ENCODE measurements at places on chromosomes 12 and 14.

DNA sequence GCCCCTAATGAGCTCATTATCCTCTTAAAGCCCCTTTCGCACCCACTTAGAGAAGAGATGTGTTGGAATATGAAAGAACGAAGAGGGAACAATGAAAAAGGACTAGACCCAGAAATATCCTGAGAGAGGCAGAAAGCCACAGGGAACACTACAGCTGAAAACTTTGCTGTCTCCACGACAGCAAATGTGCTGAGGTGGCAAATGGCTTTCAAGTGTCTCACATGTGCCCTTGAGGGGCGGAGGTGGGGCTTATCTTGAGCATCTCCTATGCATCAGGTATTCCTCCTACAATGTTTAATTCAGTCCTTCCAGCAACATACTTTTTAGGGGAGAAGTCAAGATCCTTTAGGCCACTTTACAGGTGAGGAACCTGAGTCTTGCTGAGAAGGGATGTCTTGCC is 62.9 kb downstream of the WSCD2 start:
- no peak for DNase-seq

DNA sequence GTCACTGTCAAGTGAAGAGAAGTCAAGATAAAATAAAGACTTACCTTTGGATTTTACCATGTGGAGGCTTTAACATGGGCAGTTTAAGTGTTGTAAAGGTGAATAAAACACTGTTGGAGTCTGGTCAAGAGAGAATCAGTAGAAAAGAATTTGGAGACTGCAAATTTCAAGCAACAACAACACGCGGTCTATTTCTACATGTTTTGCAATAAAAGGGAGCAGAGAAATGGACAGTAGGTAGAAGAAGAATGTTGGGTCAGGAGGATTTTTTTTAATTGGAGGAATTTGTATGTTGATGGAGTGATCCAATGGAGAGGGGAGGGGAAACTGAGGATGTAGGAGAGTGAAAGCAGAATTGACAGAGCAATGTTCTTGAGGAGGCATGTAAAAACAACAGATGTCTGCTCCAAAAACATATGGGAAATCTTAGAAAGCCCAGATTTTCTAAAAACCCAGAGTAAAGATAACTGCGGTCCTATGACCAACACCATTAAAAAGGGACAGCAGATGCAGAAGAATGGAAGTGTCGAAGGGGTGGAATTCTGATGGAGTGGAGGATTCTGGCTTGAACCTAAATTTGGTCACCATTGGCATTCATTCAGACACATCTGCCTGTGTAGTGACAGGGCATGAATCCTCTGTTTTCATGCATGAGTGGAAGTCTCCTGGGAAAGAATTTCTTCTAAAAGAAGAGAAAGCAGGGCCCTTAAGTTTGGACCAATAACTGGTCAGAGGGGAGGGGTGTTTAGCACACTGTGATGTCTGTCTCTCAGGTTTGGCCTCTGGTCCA is 68.0 kb upstream of the OSBPL8 start:
- no peak for DNase-seq

DNA sequence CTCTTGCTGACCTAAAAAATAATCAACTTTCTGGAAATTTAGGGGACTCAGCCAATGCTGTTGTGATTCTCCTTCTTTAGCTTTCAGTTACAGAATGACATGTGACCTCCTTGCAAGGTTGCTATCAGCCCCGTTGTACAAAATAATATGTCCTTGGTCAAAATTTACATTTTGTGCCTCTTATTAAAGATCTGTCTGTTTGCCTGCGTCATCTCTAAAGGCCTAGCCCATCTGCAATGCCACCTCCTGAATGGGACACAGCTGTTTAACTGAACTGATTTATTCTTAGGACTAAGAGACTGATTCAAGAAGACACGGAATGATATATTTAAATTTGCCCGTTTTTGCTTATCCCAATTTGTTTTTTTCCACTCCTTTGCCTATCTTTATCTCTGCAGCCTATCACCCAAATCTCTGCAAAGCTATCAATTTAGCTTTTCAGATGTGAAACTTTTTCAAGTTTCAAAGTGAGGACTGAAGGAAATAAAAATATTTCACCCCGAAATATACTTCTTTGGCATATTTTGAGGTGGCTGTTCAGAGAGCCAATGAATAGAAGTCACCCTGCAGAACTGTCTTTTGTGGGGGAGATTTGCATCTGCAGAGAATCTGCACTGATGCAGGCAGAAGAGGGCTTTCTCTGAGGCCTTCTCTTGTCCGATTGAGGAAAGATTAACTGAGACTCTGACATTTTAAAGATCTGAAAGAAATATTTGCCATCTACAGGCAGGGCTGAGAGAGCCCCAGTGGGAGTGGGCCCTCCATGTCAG is 126.0 kb downstream of the VEZT start:
- no peak for DNase-seq

- no peak for DNase-seq
Measured at GRCh38 chr12:41739066-41739465, 405.6 kb downstream of the GXYLT1 start.

DNA sequence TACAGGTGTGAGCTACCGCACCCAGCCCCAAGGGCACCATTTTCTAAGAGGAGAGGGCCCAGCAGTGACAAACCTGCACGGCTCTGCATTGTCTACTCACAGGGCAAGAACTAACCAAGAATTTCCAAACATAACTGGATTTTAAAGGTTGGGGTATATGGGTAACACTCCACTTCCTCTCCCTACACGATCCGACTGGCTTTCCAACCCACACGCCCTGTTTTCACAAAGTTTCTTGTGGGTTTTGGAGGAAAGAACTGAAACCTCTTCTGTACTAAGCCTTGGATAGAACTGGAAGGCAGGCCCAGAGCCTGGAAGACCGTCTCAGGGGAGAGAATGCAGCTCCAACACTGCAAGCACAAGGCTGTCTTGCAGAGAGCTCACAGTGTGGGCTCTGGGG is 24.9 kb downstream of the SNRNP35 start:
- DNase-seq, result no peak

- no peak for DNase-seq
Measured at GRCh38 chr12:12735301-12735700, 18.1 kb downstream of the CDKN1B start.

GRCh38 chr12:115088328-115088994 is 404.5 kb upstream of the TBX3 start:
- DNase-seq, result no peak

DNA sequence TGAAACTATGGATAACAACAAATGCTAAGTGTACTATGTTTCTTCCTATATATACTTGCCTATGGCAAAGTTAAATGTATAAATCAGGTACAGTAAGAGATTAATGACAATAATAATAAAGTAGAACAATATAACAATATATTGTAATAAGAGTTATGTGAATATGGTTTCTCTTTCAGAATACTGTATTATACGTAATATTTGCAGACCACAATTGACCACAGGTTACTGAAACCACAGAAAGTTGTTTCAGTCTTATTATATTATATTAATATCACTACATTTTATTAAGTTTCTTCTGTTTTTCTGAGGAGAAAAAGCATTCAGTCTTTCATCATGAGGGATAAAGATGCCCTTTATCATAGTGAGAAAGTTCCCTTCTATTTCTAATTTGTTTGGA is 131.2 kb downstream of the EML1 start:
- DNase-seq, result no peak

DNA sequence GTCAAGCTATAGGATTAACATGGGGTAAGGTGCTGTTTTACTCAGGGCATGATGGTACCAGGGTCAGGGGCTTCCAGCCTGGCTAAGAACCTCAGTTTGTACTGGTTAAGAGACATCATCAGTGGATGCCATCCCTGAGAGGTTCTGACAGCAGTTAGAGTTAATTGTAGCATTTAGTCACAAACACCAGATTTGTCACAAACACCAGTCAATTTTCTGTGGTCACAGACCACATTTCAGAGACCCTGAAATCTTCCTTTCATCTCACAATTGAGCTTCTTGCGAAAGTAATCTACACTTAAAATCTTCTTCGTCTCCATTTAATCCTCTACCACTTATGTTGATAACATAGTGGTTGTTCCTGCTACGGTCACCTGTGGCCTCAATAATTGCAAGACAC is 143.0 kb upstream of the EGLN3 start:
- no peak for DNase-seq

DNA sequence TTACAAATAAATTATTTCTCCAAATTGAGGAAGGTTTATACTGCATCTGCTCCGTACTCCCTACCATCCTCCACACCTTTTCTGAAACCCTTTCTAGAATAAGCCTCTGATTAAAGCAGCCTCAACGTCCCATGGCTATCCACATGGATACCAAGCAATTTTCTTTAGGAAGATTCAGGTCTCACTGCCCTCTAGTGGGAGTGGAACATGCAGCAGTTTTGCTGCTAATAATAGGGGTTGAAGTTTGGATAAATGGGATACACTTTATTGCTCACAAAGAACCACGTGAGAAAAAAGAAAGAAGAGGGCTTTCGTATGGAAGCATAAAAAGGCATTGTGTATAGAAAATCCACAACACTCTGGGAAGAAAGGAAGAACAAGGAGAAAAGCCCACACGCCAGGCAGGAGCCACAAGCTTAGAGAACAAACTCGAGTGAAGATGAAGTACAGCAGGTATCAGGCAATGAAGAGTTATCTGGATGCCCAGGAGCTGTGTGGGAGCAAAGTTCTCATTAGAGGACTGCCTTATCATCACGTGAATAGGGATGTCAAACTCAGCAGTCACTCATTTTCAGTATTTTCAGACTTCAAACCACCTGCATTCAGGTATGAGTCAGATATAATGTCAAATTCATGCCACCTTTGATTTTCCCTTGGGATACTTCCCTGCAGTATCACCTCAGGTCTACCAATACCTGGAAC is 45.8 kb downstream of the CCER1 start:
- DNase-seq, result no peak

GRCh38 chr14:69741055-69741454 is 25.9 kb upstream of the SRSF5 start:
- no peak for DNase-seq

- DNase-seq, result no peak
Measured at GRCh38 chr14:103811189-103811588, 36.2 kb downstream of the PPP1R13B start.

- DNase-seq, result no peak
Measured at GRCh38 chr14:59189091-59189785, 771 bp downstream of the DAAM1 start.

- no peak for DNase-seq
Measured at GRCh38 chr14:77276295-77276935, 5.4 kb upstream of the NGB start.

- DNase-seq, result no peak
Measured at GRCh38 chr14:20476776-20477175, 7.6 kb downstream of the PNP start.

GRCh38 chr14:100713705-100714104 is 13.0 kb upstream of the DLK1 start:
- DNase-seq, result no peak

GRCh38 chr12:67091678-67092077 is 177.5 kb upstream of the CAND1 start:
- no peak for DNase-seq

DNA sequence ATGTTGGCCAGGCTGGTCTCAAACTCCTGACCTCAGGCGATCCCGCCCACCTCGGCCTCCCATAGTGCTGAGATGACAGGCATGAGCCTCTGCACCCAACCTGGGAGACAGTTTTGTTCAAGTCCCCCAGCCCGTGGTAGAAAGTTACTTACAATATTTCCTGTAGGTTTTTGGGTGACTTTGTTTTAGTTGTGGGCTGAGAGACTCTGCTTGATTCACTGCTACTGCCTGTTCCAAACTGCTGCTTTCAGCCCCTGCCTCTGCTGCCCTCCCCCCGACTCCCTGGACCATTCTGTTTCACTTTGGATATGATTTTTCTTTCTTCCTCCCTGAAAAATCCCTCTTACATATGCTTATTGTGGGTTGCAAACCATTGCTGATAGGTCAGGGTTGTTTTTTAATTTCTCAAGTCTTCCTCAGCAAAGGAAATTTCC is 13.4 kb upstream of the PCNX1 start:
- no peak for DNase-seq

DNA sequence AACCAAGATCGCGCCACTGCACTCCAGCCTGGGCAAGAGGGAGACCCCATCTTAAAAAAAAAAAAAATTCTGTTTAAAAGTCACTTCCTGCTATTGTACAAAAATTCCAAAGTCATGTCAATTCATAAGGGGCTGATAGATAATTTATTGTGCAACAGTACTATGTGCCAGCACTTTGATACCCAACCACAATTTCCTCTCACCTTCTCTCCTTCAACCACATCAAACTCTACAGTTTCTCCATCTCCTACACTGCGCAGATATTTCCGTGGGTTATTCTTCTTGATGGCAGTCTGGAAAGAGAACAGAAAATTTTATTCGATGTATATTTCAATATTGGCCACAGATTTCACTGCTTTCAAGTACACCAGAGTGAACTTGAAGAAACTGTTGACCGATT is 7.6 kb downstream of the YBX3 start:
- no peak for DNase-seq

- no peak for DNase-seq
Measured at GRCh38 chr14:50836515-50836914, 5.6 kb upstream of the NIN start.
